Vein endothelial cell (primary cell): ENCODE measurements at places on chromosomes 2 and 18. TPM values are rescaled to one million over a fixed set of nuclear protein-coding genes. Genes with fewer than 3 reads are reported as not detected.

The TFPI gene
- 693 and 1,032 TPM in 2 replicates for total RNA-seq

The PHLPP1 gene
- 10.7 and 11.4 TPM in 2 replicates for total RNA-seq

The UPP2 gene
- not detected in 2 replicates for total RNA-seq

The ALK gene
- total RNA-seq, result not detected in 2 replicates

The GRHL1 gene
- total RNA-seq, result 0.57 and 0.65 TPM in 2 replicates

The LIPG gene
- 30.4 and 80.9 TPM in 2 replicates for total RNA-seq

The NOSTRIN gene
- 0.65 and 9.6 TPM in 2 replicates for total RNA-seq

The IWS1 gene
- 36.6 and 38.4 TPM in 2 replicates for total RNA-seq

The RESP18 gene
- not detected in 2 replicates for total RNA-seq

The IFIH1 gene
- total RNA-seq, result 5.9 and 7.7 TPM in 2 replicates

The LONRF2 gene
- not detected in 2 replicates for total RNA-seq

The RAB11FIP5 gene
- total RNA-seq, result 66.3 and 70.3 TPM in 2 replicates

The LRRC30 gene
- total RNA-seq, result not detected in 2 replicates

The ANKRD30BL gene
- not detected in 2 replicates for total RNA-seq

The CDC42EP3 gene
- total RNA-seq, result 66.0 and 146 TPM in 2 replicates

The SERPINB10 gene
- total RNA-seq, result not detected in 2 replicates
